T-helper 9 cell (primary cell): ENCODE measurements at places on chromosomes 3 and 15.

DNA sequence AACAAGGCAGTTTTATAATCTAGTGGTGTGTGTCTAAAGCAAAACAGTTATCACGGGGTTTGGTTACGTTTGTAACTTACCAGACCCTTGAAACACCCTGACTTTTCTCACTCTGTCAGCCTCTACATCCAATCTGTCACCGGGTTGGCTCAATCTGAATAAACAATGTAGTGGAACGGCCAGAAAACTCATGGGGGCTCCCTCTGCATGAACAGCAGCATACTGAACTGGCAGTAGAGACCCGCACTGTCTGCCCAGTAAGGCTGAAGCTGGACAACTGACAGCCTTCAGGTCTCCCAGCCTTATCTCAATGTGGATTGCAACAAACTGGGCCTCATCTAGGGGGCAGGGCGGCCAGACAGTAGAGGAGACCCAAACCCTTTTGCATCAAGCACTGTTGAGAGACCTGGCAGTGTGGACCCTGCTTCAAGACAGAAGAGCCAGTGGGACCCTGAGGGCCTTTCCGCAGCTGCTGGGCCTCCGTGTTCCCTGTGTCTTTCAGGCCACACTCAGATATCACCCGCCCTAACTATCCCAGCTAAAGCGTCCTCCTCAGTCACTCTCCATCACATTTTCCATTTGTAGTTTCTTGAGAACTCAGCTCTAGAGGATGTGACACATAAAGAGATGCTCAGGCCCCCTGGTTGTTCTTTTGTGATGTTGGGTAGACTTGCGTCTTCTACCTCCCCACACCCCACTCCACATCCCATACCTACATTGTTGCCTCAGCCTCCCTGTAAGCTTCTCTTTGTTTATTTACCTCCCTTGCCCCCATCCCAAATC is 181.2 kb upstream of the NR2E3 start:
- DNase-seq = no peak

DNA sequence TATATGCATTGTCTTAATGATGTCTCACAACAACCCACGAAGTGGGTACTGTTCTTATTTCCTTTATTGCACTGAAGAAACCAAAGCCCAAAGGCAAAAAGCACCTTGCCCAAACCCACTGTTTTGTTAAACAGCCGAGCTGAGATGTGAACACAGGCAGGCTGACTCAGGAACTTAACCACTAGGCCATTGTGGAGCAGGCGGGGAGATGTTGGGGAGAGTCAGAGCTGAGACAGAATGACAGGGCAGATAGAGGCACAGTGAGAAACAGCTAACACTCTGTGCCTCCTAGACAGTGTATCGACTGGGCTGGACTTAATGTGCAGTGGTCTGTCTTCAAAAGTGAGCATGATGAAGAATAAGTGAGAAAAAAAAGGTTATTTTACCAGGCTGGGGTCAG is 56.5 kb downstream of the RPLP1 start:
- DNase-seq = no peak

GRCh38 chr15:57505056-57505715 is 86.5 kb upstream of the MYZAP start:
- DNase-seq = no peak

DNA sequence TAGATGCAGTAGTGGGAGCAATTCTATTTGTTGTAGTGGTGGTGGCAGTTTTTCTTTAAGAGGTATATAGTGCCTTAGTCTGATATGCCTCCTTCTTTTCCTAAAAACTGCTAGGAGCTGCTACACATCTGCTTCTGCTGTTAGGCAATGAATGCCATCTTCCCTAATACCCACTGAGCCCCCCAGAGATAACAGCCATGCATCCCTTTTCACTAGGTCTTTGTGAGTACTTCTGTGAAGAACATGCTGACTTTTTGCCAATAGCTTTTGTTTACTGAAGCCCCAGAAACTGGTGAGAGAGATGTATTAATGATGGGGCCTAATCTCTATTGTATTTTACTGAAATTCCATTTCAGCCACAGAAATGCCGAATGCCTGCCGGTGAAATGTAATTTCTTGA is 92.6 kb upstream of the CHL1 start:
- no peak for DNase-seq

- no peak for DNase-seq
Observed at GRCh38 chr3:109631897-109632296, 294.6 kb upstream of the DPPA4 start.

DNA sequence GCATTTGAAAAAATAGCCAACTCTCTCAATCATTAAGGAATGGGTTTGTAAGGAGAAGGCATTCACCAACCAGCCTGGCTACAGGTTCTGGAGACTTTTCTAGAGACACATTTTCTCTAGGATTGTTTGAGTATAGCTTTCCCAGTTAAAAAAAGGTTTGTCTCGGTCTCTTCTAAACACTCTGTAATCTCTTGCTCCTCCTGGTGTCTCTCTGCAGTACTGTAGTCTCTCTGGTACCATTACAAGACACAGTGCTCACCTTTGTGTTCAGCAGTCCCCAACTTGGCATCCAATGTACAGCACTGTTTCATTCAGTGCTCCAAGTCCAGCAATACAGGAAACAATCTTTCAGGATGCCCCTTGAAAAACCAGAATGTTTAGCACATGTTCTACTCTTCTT is 534.4 kb downstream of the ZNF385D start:
- no peak for DNase-seq

DNA sequence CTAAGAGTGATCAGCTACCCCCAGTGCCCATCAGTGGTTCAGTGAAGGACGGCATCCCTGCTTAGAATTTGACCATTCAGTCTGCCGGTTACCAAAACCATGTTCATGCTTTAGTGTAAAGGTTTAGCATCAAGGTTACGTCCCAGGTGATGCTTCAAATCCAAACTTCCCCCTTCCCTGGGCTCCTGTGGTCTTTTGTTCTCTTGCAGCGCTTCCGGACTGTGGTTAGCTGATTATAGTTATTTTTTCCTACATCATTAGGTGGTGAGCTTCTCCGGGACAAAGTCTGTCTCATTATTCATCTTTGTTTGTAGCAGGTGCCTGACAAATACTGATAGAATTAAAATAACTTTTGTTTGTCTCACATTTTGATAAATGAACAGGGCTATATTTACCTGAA is 28.3 kb upstream of the MYZAP start:
- no peak for DNase-seq

DNA sequence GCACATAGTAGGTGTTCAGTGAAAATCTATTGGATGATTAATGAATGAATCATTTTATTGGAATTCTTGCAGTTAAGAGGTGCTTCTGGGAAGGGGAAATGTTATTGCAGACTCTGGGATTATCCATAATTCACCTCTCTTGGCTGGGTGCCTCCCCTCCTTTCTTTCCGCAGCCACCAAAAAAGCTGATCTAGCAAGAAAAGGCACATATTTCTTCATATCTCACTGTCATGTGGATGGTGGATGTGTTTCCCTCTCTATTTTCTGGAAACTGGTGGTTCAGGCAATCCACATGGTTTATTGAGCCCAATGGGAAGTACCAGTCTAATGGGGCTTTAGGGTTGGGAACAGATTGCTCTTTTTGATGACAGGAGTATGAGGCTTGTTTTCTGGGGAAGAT is 151.1 kb upstream of the ROPN1 start:
- no peak for DNase-seq

- no peak for DNase-seq
Observed at GRCh38 chr3:120684896-120685295, 2.9 kb upstream of the HGD start.

DNA sequence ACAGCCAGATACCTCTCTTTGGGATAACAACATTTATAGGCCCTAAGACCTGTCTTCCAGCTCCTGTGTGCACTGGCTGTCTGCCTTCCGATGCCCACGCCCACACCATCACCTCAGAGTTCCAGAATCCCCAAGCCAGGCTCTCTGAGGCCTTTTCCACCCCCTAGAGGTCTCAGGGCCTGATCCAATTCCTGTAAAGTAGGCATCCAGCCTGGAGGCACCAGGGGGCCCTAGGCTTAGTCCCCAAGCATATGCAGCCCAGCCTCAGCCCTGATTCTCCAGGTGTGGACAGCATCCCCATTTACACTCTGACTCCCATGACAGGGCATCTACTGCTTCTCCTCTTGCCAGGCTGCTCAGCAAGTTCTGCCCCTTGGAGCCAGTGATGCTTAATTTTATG is 72.7 kb upstream of the CORO2B start:
- DNase-seq = no peak

DNA sequence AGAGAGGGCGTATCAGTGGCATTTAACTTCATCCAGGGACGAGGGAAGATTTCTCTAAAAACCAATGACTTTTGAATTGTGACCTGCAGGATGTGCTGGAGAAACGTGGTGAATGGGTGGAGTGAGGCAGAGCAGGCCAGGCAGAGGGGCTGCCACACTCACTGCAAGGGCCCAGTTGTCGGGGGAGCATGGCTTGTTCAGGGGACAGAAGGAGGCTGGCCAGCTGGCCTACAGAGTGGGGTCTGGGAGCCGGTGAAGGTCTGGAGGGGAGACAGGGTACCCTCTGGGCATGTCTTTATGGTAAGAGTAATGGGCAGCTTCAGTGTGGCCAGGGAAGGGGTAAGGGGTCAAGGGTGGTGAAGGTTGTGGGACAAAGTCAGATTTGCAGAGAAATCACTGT is 225.2 kb upstream of the RGMA start:
- no peak for DNase-seq

- no peak for DNase-seq
Observed at GRCh38 chr3:116078561-116078960, 366.7 kb downstream of the LSAMP start.

DNA sequence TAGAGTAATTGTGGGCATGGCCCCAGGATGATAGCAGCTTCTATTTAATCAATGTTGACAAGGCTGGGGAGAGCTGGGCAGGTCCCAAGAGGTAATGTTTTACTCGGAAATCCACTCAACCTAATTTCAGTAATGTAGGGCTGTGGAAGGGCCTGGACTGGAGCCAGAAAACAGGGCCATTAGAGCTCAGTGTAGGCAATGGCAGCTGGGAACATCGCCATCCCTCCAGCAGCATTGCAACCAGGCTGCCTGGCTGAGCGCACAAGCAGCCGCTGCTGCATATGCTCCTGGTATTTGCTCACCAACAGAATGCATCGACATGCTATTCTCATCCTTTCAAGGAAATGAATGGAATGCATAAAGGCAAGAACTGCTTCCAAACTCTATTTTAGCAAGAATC is 90.0 kb downstream of the GAP43 start:
- DNase-seq = no peak

DNA sequence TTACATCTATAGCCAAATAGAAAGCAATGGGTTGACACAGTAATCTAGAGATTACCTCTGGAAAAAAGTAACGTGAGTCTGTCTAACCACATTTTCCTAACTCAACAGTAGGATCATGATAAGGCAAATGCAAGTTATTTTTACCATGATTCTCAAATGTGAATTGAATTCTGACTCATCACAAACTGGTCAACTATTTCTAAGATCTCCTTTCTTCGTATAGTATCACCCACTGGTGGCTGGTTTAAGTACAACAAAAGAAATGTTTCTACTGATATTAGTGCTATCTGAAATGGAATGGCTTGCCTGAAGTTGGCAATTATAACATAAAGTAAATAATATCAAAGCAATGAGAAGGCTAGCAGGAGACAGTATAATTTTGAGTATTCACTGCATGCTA is 102.2 kb downstream of the ABI3BP start:
- DNase-seq = no peak

GRCh38 chr3:8900869-8901268 is 62.4 kb downstream of the RAD18 start:
- no peak for DNase-seq

DNA sequence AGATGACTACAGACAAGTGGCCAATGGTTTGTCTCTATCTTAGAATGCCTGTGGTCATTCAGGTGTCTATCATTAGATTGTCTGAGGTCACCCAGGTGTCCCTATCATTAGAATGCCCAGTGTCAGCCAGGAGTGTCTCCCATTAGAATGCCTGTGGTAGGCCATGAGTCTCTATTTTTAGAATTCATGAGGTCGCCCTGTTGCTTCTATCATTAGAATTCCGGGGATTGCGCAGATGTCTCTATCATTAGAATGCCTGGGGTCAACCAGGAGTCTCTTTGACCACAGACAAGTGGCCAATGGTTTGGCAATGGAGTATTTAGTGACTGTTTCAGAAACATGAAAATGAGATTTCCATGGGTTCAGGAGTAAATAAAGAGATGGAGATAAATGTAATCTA is 7.6 kb downstream of the RTP2 start:
- no peak for DNase-seq

GRCh38 chr3:52303811-52304210 is 12.3 kb upstream of the DNAH1 start:
- no peak for DNase-seq

DNA sequence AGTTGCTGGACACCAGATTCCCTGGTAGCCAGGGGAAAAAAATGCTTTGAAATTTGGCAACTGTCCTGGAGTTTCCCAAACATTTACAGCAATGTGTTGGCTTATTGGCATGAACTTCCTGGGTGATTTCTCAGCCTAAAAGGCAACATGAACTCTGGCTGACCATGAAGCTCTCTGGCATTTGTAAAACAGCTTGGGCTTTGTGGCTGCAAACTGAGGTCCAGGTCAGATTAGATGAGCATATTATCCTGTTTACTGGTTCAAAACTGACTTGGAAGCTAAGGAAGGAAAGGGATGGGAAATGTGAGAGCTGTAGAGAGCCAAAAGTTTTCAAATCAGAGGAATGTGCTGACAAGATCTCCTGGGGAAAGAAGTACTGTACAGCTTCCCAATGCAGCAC is 139.0 kb downstream of the P3H2 start:
- DNase-seq = no peak

DNA sequence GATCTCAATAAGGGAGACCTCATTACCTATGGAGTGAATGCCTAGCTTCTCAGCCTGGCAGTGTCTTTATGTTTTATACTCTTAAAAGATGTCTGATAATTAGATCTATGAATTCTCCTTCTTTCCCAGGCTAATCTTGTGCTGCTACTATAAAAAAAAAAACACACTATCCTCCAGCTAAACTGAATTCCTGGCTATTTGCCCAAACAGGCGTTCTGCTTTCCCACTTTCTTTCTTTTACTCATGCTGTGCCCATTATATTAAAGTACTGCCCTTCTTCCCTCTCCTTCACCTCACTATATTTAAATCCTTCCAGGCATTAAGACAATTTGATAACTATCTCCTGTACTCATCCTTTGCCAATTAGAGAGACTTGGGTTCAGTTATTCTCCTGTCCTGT is 1134.9 kb downstream of the ROBO2 start:
- DNase-seq = no peak

- DNase-seq = no peak
Observed at GRCh38 chr3:192818126-192818525, 90.8 kb upstream of the FGF12 start.

DNA sequence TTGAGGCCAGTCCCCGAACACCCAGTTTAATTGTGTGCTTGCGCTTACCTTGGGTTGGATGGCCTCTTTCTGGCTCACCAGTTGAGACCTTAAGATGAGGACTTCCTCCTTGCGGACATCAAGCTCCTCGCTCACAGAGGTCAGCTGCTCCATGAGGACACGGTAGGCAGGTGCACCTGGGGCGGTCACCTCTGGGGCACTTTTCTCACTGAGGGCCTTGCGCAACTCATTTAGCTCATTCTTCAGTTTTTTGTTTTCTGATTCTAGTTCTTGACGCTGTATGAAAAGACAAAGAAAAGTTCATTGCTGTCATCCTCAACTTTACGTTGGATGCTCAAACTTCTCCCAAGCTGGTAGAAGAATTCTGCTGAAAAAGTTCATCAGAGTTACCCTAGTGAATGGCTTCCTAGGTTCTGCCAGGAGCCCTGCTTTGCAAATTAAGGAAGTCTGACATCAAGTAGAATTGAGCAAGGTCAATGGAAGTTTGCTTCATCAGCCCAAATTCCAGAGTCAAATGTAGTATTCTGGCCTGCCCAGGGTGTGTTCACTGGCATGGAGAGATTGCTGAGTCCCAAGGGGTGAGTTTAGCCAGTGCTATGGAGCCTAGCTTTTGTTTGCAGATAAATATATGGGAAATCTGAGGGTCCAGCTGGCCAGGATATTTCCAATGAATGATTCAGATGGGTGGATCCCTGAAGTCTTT is 55.8 kb upstream of the MYO5C start:
- DNase-seq = no peak
